Activated T-cell treated with anti-CD3 and anti-CD28 coated beads, Interleukin-2, amount 50 U/mL, for 72 hours (primary cell): ENCODE measurements at places on chromosomes 6 and 20.

DNA sequence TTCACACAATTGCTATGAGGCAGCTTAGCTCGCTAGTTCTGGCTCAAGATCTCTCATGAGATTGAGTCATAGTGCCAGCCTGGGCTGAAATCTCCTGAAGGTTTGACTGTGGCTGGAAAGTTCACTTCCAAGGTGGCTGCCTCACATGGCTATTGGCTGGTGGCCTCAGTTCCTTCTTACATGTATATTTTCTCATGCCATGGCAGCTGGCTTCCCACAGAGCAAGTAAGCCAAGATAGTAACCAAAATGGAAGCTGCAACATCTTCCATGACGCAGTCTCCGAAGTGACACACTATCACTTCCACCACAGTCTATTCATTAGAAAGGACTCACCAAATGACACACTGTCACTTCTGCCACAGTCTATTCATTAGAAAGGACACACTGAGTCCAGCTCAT is 160.4 kb upstream of the PRDM1 start:
- DNase-seq = no peak

GRCh38 chr6:153312634-153313033 is 181.6 kb upstream of the RGS17 start:
- peak; percentile 31 for DNase-seq

DNA sequence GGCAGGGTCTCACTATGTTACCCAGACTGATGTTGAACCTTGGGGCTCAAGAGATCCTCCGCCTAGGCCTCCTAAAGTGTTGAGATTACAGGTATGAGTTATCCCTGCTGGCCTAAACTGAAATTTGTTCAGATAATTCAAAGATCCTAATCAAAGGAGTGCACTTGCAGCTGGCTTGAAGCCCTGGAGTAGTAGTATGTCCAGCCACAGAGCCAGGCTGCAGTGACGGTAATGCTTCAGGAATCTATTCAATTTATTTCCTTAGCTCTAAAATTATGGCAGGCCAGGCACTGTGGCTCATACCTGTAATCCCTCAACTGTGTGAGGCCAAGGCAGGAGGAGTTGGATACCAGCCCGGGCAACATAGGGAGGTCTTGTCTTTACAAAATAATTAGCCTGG is 1.4 kb upstream of the DDX43 start:
- DNase-seq = no peak

GRCh38 chr6:73516514-73517489 is 4.0 kb downstream of the EEF1A1 start:
- DNase-seq = no peak
